ENCODE measurements at places on chromosomes 3 and 15.
A peak's percentile ranks its signal among the peaks of the same experiment; 100 is the strongest.

DNA sequence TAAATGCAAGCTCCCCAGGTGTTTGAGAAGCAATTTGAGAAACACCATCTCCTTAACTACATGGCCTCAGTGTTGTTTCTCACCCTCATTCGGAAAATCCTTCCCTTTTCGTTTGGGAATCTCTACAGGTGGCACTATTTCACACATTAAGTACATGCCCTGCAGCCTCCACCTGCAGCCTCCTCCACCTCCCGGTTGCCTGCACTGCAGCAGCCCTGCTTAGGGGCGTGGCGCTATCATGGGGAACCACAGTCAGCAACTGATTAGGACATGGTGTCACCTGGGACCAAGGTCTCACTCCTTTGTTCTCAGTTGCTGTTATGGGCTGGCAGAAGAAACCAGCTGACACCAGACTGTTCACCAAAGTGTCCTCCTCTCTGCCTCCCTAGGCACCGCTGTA, 11.7 kb upstream of the ZNF774 start:
- no peak for DNase-seq

DNA sequence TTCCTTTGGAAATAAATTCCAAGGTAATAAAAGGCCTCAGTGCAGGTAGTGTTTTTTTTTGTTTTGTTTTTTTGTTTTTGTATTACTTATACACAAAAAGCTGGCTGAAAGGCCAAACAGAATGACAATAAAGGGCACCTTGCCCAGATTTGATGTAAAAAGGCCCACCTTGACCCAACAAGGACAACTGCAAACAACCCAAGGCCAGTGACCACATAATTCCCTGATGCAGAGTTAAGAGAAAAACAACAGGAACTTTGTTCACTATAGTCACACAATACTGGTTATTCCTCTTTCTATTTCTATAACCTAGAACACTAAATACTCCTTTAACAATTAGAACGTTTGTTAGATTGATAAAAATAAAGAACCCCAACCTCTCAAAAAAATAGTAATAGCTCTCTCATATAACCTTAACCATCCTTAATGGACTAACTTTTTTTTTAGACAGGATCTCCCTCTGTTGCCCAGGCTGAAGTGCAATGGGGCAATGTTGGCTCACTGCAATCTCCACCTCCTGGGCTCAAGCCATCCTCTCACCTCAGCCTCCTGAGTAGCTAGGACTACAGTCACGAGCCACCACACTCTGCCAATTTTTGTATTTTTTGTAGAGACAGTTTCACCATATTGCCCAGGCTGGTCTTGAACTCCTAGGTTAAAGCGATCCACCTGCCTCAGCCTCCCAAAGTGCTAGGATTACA, 113.3 kb downstream of the MAGI1 start:
- DNase-seq: no peak

GRCh38 chr3:150315721-150316120, 92.4 kb upstream of the TSC22D2 start:
- no peak for DNase-seq

DNA sequence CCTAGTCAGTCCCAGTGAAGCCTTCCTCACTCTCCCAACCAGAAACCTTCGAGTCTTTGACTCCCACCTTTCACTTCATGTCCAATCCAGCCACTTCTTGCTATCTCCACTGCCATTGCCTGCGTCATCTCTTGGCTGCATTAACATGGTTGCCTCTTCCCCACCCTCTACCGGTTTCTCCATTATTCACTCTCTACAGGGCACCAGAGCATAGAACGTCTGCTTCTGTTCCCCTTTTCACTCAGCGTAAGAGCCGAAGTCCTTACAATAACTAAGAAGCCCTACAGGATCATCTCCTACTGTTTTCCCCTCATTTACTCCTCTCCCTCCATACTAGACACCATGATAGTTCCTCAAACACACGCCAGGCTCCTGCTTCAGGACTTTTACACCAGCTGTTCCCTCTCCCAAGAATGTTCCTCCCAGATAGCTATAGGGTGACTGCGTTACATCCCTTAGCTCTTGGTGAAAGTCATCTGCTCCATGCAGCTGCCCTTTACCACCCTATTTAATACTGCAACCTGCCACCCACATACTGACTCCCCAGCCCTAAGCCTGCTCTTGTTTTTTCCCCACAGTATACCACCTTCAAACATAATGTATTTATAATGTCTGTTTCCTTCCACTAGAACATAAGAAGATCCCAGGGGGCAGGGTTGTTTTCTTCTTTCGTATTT, 30.9 kb downstream of the RCN2 start:
- no peak for DNase-seq

- DNase-seq: no peak
Observed at GRCh38 chr15:47669221-47669620, 48.1 kb upstream of the SEMA6D start.

- no peak for DNase-seq
Observed at GRCh38 chr3:20008646-20009045, 3.4 kb downstream of the PP2D1 start.

GRCh38 chr15:57578288-57578900, 13.3 kb upstream of the MYZAP start:
- DNase-seq: no peak

- no peak for DNase-seq
Observed at GRCh38 chr3:23481616-23482278, 278.6 kb downstream of the UBE2E2 start.

GRCh38 chr3:54279005-54279583, 156.7 kb downstream of the CACNA2D3 start:
- DNase-seq: peak; percentile 42

GRCh38 chr15:62057341-62057980, 2.8 kb downstream of the VPS13C start:
- DNase-seq: no peak

- DNase-seq: no peak
Observed at GRCh38 chr3:36312351-36312750, 68.0 kb upstream of the STAC start.

GRCh38 chr3:30331519-30331918, 274.9 kb upstream of the TGFBR2 start:
- no peak for DNase-seq

DNA sequence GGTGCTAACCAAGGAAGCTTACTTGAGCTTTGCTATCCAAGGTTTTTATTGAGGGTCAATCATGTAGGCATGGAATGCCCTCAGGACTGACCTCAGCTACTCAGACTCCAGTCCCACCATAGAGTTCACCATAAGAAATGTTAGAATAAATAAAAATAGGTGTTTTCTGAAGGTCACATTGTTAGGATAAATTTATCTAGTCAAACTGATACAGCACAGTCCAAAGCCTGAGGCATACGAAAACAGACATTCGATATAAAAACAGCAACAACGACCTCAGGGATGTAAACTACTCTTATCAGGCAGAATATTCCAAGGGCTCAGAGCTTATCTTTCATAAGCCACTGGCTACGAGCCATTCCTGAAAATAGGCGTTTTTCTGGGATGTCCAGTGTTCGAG, 690.6 kb downstream of the MCTP2 start:
- DNase-seq: no peak

- no peak for DNase-seq
Observed at GRCh38 chr3:13578251-13578650, 29.3 kb downstream of the FBLN2 start.

DNA sequence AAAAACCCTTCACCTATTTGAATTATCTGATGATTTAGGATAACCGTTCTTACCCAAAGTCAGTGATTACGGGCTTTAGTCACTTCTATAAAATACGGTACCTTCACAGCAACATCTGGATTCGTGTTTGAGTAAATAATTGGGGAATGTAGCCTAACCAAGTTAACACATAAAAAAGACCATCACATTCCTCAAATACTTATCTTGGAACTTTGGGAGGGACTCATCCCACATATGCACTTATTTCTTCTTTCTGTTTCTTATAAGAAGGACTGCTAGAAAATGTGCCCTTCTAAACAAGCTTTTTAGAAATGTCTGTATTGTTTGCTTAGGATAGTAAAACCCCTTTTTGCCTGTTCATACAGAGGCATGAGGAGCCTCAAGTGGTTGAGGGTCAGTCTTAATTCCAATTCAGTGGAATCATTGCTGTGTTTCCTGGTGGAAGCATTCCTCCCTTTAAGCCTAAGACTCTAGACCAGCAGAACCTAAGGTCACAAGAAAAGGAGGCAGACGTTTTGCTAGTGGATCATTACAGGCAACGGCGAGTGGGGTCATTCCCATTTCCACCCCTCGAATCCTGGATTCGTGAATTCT, 67.5 kb downstream of the TMEM44 start:
- DNase-seq: no peak

DNA sequence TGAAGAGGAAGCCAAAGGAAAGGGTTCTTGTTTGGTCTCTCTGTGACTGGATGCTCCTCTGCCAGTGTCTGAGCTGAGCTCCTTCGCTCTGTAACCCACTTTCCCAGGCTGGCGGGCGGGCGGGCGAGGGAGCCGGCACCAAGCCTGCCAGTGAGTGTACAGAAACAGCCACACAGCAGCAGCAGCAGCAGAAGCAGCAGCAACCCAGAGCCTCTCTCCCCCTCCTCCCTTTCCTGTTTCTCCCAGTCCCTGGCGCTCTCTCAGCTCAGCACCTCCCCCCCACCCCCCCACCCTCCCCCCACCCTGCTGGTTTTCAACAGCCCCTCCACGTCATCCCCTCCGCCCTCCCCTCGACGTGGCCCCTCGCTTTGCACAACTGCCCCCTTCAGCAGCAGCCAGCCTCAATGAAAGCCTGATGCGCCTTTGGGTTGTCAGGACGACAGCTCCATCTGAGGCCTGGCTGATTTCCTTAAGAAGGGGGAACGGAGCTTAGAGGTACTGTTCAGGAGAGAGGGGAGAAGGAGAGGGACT, at the start of gene LSAMP:
Gene LSAMP, minus strand, starts transcription at position 177 of the 531 bp plus-strand sequence.
- no peak for DNase-seq

DNA sequence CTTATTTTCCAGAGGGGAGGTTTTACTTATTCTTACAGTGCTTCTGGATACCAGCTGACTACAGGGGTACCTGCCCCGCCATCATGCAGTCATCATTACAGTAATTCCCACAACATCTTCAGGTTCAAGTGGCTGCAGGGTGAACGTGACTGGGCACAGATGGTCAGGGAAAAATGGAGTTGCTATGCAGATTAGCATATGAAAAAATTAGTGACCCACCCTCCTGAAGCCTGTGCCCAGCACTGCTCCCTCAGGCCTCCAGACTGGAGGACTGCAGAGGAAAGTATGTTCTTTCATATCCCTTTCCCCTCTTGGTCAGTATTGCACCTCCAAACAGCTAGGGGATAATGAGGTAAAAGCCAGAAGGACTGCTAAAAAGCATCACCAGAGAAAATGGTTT, 937.9 kb downstream of the TUSC7 start:
- no peak for DNase-seq

DNA sequence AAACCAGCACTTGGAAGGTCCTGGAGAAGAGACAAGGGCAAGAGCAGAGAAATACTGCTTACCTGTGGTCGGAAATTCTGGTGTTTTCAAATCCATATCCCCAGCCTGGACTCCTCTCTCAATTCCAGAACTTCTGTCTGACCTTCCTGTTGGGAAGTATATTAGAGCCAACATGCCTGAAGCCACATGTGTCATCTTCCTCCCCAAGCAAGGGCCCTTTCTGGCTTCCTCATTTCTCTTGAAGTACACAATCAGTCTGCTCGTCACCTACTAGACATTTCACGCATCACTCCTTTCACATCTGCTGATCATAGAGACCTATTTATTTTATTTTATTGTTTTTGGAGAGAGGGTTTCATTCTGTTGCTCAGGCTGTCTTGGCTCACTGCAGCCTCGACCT, 8.4 kb downstream of the PARP14 start:
- DNase-seq: no peak

DNA sequence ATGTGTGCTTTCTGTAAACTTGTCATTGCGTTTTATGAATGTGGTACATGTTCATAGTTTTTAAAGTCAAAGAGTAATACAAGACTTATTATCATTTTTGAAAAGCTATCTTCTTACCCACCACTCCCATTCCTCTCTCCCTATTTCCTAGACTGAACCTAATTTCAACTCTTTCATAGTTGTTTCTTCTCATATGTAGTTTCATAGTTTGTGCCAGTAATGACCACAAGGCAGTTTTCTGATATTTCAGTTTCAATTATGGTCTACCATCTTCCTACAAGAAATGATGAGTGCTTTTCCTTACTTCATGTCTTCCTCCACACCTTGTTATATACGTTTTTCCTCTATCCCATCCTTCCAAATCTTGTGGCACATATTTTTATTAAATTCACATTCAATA, 445.0 kb upstream of the GOLIM4 start:
- no peak for DNase-seq

DNA sequence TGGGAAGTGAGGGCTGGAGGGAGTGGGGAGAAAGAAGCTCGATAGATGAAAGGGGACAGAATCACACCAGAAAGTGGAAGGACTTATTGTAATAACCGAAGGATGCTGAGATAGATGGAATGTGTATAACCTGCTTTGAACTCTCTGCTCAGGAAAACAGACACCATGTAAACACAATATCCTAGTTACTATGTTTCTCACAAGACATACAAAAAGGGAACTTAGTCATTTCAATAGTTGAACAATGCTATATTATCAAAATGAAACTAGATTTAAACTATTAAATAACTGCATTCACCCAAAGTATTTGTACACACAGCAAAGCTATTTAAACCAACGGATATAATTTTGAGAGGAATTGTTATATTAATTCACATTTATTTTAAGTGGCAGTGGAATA, 108.3 kb upstream of the GADL1 start:
- no peak for DNase-seq

GRCh38 chr15:39589193-39589814, 8.4 kb downstream of the THBS1 start:
- no peak for DNase-seq

DNA sequence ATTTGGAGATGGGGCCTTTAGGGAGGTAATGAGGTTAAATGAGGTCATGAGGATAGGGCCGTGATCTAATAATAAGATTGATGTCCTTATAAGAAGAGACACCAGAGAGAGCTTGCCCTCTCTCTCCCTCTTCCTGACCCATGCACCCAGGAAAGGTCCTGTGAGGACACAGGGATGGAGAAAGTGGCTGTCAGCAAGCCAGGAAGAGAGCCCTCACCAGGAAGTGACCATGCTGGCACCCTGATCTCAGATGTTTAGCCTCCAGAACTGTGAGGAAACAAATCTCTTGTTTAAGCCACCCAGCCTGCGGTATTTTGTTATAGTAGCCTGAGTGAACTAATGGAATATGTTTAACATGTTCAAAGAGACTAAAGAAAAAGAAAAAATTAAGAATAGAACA, 15.3 kb upstream of the GNB5 start:
- no peak for DNase-seq

DNA sequence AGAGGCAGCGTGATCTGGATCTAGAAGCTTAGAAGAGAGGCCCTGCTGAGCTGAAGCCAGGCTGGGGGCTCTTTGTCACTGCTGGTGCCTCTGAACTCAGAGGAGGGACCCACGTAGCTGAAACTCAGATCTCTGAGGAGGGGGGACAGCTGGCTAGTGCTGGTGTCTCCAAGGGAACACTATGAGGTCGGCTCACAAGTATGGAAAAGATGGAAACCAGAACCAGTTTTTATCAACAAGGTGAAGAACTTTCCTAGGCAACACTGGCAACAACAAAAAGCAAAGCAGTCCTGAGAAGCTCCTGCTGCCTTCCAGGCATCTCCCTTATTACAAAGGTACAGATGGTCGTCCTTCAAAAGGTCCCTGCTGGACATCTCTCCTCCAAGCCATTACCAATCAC, 27.0 kb upstream of the FSTL1 start:
- no peak for DNase-seq

Data from COLO829 (cell line).